Activated naive CD4-positive, alpha-beta T cell treated with Interleukin-2 at 50 U/mL for 16 hours (primary cell): ENCODE measurements at places on chromosomes 6 and 20.

GRCh38 chr6:56579155-56579851 is 63.4 kb downstream of the DST start:
- DNase-seq: no peak

DNA sequence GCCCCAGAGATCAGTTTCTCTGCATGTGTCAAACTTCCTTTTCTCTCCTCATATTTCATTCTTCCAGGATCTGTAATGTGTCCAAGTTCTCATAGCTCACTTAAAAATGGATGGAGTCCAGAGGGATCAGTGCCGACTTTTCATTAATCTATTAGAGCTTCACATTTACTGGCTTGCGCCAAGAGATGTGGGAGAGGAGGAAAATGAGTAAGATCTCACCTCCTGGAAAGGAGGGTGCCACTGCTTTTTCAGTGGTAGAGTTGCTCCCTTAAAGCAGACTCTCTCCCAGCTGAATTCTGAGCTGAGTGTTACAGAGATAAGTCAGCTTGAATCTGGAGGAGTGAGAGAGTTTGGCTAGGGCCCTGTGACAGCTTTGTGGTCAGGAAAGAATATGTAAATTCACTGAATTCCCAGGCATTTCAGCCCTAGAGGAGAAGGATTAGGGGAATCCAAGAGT is 175.9 kb downstream of the SOX4 start:
- no peak for DNase-seq

- no peak for DNase-seq
Observed at GRCh38 chr6:74768738-74769137, 437.1 kb downstream of the COL12A1 start.

DNA sequence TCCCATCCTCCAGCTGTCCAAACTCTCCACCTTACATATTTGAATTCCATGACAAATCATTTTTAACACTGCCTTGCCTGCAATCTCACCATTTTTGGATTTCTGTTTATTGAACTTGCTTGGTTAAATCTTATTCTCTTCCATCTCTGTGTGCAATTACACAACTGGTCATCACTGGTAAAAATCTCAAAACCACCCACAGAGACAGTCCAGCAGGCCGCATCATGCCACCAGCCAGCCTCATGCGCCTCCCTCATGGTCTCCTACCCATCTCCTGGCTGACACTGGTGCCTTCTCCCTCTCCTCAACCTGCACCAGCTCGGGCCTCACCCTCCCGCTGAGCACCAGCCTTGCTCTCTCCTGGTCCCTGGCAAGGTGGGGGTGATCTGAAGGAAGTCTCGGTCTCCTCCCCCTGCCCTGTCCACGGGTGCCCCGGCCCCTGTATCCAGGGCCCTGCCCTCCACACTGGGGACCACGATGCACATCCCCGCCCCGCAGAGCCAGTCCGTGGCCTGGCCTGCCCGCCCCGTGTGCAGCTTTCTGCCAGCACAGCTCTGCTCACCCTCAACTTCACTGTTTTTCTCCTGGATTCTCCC is 92.0 kb downstream of the THBS2 start:
- DNase-seq: no peak

DNA sequence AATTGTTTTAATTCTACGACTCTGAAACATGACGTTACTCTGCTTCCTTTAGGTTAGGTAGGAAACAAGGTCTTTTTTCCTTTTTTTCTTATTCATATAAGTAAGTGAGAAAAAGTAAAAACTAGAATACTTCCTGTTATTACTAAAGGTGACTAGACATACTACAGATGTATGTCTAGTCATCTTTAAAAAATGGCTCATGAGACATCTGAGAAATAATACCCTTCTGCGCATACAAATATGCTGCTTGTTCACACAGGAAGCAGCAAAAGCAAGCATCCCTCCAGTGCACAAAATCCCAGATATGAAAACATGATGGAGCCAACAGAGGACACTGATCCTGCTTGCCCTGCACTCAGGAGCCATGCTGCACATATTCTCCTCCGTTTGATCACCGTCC is 699.1 kb downstream of the EPM2A start:
- DNase-seq: no peak

DNA sequence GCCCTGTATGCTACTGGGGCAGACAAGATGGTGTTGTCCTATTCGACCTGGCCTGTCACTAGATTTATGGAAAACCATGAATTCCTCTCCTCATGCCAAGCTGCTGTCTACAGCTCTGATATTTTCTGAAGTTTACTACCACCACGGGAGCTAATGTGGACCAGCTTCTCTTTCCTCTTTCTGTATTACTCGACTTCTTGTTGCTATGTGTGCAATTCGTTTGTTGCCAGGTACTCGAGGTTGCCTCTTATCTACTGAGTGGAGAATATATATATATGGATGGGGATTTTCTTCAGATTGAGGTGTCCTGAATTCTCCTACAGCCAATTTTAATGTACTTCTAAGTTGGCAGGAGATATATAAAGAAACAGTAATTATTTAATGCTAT is 34.7 kb downstream of the MAN1A1 start:
- DNase-seq: no peak

DNA sequence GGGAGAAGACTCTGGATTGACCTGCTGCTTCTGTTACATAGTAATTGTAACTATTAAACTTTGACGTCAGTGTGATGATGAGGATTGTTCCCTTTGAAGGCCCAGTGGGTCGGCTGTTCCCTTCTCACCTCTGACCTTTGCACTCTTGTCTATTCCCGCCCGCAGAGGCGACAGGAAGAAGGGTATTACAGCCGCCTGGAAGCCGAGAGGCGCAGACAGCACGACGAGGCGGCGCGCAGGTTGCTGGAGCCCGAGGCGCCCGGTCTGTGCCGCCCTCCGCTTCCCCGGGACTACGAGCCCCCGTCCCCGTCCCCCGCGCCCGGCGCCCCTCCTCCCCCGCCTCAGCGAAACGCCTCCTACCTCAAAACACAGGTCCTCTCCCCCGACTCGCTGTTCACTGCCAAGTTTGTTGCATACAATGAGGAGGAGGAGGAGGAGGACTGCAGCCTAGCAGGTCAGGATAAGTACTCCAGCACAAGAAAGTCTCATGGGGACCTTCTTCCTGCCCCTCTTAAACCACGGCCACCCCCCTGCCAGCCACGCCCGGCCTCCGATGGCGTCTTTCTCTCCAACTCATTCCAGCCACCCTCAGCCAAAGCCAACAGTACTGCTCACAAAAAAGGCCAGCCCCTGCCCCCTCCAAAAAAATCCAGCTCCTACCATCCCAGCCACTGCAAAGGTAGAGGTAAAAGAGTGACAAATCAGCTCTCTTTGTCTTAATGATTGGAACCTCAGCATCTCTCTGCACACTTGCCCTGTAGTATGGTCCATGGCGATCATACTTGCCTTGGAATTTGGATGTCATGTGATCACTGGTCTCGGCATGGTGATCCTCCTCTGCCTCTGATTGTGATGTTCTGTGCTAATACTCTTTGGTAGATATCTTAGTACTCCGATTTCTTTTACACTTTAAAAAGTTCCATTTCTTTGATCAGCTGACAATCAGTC is 31.6 kb upstream of the KIF25 start:
- DNase-seq: no peak

DNA sequence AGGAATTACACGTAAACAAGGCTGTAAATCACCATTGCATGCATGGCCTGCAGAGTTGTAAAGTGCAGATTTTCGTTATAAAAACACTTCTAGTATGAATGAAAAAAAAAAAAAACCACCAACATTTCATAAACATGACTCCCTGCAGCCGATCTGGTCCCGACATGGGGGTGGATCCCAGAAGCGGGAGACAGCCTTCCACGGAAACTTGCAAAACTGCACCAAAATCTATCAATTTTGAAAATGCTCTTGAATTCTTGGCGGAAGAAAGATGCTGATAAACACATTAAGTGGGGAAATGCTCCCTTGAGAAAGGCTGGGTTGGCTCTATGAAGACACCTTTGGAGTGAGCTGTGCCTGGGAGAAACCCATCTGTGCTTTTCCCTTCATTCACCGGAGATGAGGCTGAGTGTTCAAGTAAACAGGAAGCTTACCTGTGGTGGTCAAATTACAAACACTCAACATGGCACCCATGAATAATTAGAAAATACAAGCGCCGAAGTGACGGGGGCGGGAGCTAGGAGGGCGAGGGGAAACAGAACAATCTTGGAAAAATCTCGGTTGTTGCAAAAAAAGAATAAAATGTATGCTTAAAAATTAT is 845 bp upstream of the ANKRD60 start:
- no peak for DNase-seq

GRCh38 chr20:59628171-59628570 is 23.8 kb downstream of the PHACTR3 start:
- DNase-seq: no peak

GRCh38 chr6:142822842-142823241 is 122.1 kb downstream of the HIVEP2 start:
- DNase-seq: no peak

DNA sequence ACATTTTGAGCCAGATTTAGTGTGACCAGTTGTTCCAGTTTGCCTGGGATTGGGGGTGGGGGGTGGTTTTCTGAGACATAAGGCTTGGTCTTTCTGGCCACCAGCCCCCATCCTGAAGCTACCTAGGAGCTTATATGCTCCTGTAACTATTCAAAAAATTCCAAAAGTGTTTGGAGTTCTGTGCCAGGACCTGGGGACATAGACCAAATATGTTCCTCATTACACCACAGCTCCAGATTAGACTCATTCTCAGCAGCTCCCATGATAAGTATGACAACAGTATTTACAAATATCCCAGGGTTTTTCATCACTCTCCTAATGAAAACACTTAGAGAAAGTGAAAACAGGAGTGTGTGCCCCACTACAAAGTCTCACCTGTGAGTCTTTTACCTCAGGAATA is 37.8 kb upstream of the RNF144B start:
- DNase-seq: no peak

DNA sequence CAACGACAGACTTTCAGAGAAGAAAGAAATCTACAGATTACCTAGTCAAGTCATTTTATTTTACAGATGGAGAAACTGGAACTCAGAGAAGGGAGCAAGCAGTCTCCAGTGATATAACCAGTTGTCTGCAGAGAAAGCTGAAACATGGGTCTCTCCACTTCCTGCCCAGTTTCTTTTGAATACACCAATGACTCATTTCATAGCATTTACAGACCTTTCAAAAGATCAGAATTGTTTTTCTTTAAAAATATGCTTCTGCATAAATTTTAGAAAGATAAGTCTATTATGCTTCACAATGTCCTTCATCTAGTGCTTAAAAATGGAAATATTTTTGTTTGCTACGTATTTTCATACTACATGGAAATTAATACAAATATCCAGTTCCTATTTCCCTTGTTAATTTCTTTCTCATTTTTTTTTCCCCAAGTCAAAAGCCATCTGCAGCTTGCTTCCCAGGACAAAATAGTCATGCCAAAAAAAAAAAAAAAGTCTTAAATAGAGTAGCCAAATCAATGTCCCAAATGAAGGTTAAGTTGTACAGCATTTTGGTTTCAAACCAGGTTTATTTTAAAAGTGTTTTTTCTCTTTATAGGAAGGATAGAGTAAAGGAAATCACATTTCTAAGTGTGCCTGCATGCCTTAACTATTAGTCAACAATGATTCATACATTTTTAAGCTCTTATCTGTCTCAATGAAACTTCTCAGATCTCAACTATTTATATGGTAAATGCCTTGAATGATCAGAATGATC is 36.9 kb downstream of the ARHGAP18 start:
- no peak for DNase-seq

- no peak for DNase-seq
Observed at GRCh38 chr20:20223981-20224380, 143.9 kb upstream of the INSM1 start.

GRCh38 chr6:158194487-158195280 is 26.5 kb downstream of the GTF2H5 start:
- DNase-seq: no peak

DNA sequence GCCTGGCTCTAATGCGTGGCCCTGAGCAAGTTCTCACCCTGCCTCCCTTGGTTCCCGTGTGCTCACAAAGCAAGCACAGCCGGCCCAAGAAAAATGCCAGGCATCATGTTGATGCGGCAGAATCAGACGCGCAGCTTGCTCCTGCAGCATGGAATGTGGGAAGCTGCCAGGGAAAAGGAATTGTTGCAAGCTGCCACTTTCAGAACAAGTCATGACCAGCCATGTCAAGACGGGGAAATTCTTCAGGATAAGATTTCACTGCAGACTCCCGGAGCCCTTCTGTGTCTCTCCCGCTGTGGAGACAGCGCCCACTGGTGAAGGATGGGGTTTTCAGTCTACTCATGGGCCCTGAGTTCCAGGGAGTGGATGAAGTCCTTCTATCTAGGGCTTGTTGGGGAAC is 4.6 kb downstream of the DACT2 start:
- no peak for DNase-seq

- DNase-seq: no peak
Observed at GRCh38 chr6:33028220-33028849, 18.9 kb upstream of the HLA-DOA start.

- DNase-seq: no peak
Observed at GRCh38 chr6:30044630-30045029, 16.4 kb upstream of the POLR1H start.

GRCh38 chr20:25136643-25137559 is 55.0 kb upstream of the VSX1 start:
- no peak for DNase-seq
